Body of pancreas (tissue), 4 donors: ENCODE measurements at places on chromosomes 12 and 14. TPM values are rescaled to one million over a fixed set of nuclear protein-coding genes. Genes with fewer than 3 reads are reported as not detected.
A peak's percentile ranks its signal among the peaks of the same experiment; 100 is the strongest.

DNA sequence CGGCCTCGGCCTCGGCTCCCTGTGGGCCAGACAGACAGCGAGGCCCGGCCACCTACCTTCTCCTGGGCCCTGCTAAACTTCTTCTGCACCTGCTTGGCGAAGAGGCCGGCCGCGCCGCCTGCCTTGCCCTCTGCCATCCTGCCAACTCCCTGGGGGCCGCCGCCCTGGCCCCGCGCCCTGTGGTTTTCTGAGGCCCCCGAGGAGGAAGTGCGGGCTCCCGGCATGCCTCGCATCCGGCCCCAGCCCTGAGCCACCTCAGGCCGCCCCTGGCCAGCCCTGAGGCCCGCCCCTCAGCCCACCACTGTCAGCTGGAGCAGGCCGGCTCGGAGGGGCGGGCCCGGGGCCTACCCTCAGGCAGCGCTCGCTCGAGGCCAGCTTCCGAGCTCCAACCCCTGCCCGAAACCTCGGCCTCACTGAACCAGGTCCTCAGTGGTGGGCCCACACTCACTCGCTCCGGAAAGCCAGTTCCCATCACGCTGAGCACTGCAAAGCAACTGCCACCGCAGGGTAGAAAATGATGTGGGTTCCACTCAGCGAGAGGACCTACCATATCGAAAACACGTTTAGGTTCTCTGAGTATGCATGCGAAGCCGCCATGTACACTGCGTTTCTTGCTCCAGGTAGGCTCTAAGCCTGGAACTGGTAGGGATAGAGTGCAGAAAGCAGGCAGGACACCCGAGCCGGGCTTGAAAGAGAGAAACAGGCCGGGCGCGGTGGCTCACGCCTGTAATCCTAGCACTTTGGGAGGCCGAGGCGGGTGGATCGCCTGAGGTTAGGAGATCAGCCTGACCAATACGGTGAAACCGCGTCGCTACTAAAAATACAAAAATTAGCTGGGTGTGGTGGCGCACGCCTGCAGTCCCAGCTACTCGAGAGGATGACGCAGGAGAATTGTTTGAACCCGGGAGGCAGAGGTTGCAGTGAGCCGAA, at the start of gene BIN2:
TSS of gene BIN2 (minus strand) at position 209 of the 930 bp plus-strand sequence. CDS start at position 137, 72 bp downstream.
- DNase-seq: peak; percentile 19

- DNase-seq: no peak
Observed at GRCh38 chr12:109803678-109804077, 29.5 kb downstream of the TRPV4 start.

GRCh38 chr14:74941676-74942097, 13.7 kb downstream of the PGF start:
- DNase-seq: no peak

- DNase-seq: no peak
Observed at GRCh38 chr14:23023022-23023794, 11.5 kb downstream of the PSMB5 start.

DNA sequence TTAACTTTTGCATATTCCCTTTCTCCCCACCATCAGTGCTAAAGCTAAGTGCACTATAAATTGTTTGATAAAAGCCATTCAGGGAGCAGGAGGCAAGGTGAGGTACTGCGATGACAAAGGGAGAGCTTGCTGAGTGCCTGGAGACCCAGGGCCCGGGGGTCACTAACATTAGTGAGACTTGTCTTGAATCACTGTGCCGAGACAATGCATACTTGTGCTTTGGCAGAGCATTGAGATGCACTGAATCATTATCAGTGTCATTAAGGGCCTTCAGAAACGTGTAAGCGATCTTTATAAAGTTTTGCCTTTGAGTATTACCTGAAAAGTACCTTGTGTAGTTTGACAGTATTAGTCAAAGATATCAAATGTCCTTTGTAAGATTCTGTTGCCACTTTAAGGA, 447.5 kb downstream of the PCNX1 start:
- no peak for DNase-seq

DNA sequence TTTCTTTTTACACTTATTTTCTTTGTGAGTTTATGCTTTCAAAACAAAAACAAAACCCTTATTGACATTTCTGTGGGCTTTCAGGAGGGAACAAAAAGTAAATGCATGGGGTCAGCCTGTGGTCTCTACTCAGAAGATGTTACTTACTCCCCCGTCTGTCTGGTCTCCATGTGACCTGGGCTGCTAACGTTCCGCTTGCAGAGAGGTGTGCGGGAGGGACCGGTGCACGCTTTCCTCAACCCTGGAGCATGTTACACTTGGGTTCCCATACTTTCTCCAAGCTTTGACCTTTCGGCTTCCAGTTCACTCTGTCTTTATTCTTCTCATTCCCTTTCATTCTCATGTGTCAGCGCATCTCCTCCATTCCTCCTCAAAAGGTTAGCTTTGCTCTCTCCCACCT, 36.5 kb downstream of the ZC3H14 start:
- no peak for DNase-seq

- DNase-seq: no peak
Observed at GRCh38 chr12:46470036-46470627, 97.6 kb upstream of the SLC38A2 start.

- DNase-seq: no peak
Observed at GRCh38 chr12:125193376-125194152, 128.3 kb downstream of the AACS start.

GRCh38 chr12:54765652-54766051, 88.7 kb upstream of the MUCL1 start:
- DNase-seq: no peak

GRCh38 chr14:71449316-71450055, 482.7 kb upstream of the RGS6 start:
- DNase-seq: no peak

GRCh38 chr14:100488057-100488456, 99.2 kb downstream of the BEGAIN start:
- DNase-seq: no peak

The ZNF605 gene
- 10.4 TPM for total RNA-seq

The DHRS4L2 gene
- total RNA-seq: 16.5 TPM

The KCNK13 gene
- total RNA-seq: not detected

The MANSC4 gene
- not detected for total RNA-seq

The NFKBIA gene
- 330 TPM for total RNA-seq
